ENCODE measurements at places on chromosomes 1 and 21.

DNA sequence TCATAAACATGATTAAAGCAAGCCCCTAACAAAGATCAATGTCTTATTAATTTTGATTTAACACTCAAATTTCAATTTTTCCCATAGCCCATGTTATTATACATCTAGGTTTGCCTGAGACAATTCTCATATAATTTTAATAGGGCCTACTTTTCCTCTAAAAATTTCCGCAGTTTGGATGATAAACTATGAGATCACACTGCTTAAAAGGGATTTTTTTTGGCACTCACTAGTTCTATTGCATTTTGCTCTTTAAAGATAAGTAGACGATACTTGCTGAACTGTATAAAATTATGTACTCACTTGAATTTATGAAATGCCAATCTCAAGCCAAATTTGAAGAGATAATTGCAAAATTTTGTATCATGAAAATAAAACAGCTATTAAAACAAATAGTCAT, 480.4 kb upstream of the ZRANB2 start:
- no peak for DNase-seq

GRCh38 chr1:40742363-40743061, 41.1 kb upstream of the KCNQ4 start:
- DNase-seq, result no peak

DNA sequence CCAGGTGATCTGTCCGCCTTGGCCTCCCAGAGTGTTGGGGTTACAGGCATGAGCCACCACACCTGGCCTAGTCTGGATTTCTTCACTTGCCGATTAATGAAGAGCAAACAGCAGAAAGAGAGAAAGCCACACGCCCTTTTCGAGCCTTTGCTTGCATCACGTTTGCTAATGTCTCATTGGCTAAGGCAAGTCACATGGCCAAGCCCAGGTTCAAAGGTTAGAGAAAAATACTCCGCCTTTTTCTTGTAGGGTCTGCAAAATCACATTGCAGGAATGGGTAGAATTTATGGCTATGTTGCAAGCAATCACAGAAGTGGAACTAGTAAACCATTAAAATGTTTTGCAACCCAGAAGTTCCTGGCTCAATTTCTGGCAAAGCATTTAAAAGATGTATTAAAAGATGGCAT, 26.8 kb upstream of the BACH1 start:
- no peak for DNase-seq

GRCh38 chr1:227059076-227059475, 119.0 kb downstream of the COQ8A start:
- no peak for DNase-seq
